ENCODE measurements at places on chromosomes 13 and 19.

- no peak for DNase-seq
These were observed 88.8 kb downstream of the ARHGEF7 start for GRCh38 chr13:111203736-111204389.

GRCh38 chr13:109331011-109331433, 455.4 kb downstream of the IRS2 start:
- DNase-seq: no peak

DNA sequence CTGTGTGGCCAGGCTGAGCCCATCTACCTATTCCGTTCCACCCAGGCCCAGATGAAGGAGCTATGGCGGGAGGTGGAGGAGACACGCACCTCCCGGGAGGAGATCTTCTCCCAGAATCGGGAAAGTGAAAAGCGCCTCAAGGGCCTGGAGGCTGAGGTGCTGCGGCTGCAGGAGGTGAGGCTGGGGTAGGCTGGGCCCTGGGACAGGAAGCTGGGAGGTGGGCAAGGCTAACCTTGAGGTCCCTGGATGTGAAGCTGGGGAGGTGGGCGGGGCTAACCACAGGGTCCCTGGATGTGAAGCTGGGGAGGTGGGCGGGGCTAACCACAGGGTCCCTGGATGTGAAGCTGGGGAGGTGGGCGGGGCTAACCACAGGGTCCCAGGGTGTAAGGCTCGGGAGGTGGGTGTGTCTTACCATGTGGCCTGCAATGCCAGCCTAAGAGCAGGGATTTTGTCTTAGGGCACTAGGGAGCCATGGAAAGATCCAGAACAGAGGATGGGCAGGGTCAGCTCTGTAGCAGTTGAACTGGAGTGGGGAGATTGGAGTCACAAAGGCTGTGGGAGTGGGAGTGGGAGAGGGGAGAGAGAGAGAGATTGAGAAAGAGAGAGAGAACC, 36.9 kb downstream of the KCNC3 start:
- no peak for DNase-seq

DNA sequence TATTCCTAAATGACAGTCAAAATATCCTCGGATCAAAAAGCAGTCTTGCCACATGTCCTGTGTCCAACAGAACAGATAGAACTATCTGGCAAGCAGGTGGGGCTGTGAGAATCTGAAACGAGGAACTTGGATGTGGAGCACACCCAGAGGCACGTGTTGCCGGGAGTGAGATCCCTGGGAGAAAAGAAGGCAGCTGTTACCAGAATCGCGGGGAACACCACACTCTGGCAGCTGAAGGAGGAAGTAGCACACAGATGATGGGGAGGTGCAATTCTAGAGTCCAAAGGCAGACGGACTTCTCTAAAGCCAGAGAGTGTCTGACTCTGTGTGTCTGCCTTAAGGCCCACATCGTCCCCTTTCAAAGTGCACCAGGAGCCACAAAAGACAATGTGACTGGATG, 22.3 kb downstream of the SLC7A1 start:
- no peak for DNase-seq

DNA sequence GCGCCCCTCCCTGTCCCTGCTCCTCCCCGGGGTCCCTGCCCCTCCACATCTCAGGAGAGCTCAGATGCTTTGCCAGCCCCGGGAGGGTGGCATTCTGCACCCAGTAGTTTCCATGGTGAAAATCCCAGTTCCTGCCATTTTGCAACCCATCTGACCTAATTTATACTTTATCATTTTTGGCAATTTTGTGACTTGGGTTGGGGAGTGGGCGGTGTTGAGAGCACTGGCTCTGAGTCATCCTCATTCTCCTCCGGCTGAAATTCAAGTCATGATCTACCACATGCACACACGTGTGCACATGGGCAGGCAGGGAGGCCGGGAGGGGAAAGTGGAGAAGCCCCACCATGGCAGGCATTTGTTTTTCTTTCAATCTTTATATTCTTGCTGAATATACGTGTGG, 208.6 kb downstream of the URI1 start:
- no peak for DNase-seq

DNA sequence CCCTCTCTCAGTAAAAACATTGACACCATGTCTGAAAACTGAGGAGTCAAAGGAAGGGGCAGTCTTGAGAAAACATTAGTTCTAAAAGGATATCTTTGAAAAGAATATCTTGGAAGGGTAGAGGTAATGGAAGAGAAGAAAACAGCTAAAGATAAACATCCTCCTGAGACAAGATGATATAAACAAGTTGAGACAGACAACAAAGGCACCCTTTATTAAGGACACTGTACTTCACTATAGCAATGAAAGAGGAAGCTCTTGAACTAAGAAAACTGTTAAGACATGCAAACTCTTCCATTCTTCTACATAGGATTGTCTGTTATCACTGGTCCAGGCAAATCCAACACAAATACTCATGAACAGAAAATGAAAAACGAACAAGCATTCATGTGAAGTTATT, 46.3 kb downstream of the MTMR6 start:
- DNase-seq: no peak

DNA sequence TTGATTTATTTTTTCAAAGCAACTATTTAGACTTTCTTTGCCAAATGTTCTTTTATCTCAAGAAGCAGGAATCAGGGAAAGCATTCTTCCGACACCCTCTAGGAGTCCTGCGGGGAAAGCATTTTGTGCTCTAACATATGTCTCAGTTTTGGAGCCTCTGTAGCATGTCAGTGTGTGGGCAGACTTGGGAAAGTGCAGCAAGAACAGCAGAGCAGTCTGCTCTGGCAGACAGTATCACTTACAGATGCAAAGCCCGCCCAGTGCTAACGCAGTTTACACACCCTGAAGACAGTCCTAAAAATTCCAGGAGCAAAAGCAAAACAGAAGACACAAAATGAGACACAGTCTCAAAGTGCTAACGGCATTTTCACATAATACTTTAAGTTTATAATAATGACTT, 393.5 kb downstream of the KLF12 start:
- DNase-seq: no peak

DNA sequence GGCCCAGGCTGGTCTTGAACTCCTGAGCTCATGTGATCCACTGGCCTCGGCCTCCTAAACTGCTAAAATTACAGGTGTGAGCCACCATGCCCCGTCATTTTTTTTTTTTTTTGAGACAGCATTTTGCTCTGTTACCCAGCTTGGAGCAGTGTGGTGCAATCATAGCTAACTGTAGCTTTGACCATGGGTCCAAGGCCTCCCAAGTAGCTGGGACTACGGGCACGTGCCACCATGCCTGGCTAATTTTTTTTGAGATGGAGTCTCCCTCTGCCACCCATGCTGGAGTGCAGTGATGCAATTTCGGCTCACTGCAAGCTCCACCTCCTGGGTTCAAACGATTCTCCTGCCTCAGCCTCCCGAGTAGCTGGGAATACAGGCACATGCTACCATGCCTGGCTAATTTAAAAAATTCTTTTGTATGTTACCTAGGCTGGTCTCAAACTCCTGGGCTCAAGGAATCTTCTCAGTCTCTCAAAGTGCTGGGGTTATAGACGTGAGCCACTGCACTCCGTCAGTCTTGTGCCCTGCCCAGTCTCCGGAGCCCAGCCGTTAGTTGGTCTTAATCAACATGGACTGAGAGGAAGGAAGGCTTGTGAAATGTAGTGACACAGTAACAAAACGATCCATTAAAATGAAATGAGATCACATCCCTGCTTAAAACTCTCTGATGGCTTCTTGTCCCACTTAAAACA, 1.4 kb upstream of the LRG1 start:
- DNase-seq: no peak

- DNase-seq: no peak
These were observed 18.2 kb downstream of the CCNA1 start for GRCh38 chr13:36450534-36450933.

GRCh38 chr13:68714292-68714691, 1393.3 kb upstream of the ATXN8OS start:
- no peak for DNase-seq

DNA sequence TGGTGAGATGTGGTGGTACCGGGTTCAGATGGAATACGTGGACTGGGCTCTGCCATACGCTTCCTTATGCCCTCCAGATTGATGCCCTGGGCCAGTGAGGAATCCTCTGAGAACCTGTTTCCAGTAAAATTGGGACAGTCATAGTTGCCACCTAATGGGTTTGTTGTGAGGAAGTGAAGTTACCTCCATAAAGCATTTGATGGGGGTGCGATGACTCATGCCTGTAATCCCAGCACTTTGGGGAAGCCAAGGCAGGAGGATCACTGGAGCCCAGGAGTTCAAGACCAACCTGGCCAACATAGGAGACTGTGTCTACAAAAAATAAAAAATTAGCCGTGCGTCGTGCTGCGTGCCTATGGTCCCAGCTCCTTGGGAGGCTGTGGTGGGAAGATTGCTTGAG, 4.8 kb downstream of the SNRPA start:
- DNase-seq: no peak

DNA sequence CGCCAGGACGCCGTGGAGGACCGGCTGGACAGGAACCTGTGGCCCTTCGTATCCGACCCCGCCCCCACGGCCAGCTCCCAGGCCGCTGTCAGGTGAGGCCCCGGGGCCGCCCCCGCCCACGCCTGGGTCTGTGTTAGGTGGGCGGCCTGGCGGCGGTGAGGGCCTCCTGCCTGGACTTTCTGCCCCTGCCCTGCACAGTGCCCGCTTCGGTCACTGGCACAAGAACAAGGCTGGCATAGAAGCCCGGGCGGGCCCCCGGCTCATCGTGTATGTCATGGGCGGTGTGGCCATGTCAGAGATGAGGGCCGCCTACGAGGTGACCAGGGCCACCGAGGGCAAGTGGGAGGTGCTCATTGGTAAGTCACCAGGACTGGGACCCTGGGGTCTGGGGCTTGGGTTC, 10.2 kb downstream of the STXBP2 start:
- no peak for DNase-seq

DNA sequence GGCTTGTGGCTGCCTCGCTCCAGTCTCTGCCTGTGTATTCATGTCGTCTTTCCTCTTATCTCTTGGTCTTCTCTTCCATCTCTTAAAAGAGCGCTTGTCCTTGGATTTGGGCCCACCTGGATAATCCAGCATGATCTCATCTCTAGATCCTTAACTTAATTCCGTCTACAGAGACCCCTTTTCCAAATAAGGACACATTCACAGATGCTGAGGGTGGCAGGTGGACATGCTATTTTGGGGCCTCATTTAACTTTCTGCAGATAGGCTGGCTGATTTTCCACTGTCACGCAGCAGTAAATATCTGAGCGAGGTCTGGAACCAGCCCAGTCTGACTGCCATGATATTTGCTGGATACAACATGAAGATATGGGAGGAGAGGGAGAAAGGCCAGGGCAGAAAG, 41.5 kb upstream of the TSHZ3 start:
- no peak for DNase-seq

- peak; percentile 88 for DNase-seq
These were observed at the start of gene SUCLA2 for GRCh38 chr13:48001114-48001881. Gene SUCLA2, minus strand, starts transcription at chr13:48001273. Its CDS starts 4 bp downstream, at chr13:48001269.

GRCh38 chr13:108289819-108290218, 20.3 kb downstream of the TNFSF13B start:
- DNase-seq: no peak

GRCh38 chr19:15091918-15092753, 10.1 kb downstream of the OR1I1 start:
- peak; percentile 66 for DNase-seq

GRCh38 chr19:42497492-42498168, 30.7 kb downstream of the CEACAM1 start:
- DNase-seq: no peak

DNA sequence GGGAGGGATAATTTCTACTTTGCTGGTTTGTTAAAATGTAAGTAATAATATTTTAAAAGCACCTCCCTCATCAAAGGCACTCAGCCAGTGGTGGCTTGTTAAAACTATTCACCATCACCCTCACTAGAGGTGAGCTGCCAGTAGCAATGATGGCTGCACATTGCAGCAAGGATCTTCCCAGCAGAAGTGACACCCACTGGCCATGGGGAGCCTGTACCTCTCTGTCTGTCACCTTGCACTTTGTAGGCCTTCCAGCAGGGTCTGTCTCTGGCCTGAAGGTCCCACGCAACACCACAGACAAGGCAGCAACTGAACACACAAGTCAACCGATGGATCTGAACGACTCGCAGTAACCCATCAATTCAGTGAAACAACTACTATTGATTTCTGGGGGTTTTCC, 47.3 kb upstream of the C13orf42 start:
- no peak for DNase-seq

GRCh38 chr13:32126756-32127155, 95.2 kb downstream of the FRY start:
- DNase-seq: no peak

DNA sequence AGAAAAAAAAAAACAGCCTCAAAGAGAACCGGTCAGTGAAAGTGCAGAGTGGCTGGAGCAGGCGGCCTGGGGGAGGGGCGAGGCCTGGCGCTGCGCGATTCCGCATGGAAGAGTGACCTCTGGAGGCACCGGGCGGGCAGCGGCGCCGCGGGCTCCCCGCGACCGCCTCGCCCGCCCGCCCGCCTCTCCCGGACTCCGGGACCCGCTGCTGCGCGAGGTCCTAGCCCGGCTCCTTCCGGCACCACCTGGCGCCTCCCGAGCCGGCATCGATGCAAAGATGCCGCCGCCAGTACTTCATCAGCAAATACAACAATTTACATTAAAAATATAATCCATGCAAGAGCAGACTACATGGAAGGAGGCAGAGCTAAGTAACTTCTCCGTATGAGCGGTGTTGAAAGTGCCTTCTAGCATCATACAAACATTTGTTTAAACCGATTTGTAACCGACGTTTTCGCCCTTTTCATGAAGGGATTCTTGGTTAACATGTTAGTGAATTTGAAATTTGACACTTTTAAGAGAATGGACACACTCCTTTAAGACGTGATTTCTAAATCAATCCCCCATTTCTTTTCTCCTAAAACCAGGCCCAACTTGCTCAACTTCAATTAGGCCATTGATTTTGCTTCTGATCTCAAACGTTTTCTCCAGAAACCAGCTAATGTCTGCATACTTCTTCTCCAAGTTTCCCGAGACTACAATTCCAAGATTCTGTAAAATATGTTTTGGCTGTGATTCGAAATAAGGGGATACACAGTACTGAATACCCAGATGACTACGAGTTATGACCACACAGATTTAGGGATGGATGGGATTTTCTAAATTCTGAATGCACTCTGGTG, 2.1 kb downstream of the EFNB2 start:
- DNase-seq: no peak

DNA sequence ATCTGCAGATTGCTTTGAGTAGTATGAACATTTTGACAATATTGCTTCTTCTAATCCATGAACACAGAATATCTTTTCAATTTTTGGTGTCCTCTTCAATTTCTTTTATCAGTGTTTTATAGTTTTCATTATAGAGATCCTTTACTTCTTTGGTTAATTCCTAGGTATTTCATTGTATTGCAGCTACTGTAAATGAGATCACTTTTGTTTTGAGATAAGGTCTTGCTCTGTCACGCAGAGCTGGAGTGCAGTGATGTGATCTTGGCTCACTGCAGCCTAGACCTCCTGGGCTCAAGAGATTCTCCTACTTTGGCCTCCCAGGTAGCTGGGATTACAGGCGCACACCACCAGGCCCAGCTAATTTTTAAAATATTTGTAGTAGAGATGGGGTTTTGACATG, 9.8 kb downstream of the CYP2A7 start:
- DNase-seq: no peak

DNA sequence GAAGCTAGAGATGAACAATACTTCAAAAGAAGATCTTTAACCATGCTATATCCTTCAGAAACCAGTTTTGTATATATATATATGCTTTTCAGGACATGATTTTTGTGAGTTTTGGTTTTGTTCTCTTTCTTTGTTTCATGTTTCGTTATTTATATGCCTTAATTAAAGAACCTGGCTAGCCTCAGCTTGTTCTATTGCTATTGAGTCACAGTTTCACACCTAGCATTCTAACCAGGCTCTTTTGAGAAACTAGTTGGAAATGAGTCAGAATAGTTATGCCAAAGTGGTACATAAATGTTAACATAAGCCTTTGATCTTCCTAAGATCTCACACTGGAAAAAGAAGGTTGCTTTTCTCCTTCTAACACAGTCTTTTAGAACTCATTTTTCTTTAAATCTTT, 1925.2 kb downstream of the OLFM4 start:
- no peak for DNase-seq

Data from CD4-positive, alpha-beta T cell treated with Interleukin-6 at 100 ng/mL for 8 hours (primary cell).